ENCODE measurements at places on chromosomes 7 and 10. TPM values are rescaled to one million over a fixed set of nuclear protein-coding genes. Genes with fewer than 3 reads are reported as not detected.

DNA sequence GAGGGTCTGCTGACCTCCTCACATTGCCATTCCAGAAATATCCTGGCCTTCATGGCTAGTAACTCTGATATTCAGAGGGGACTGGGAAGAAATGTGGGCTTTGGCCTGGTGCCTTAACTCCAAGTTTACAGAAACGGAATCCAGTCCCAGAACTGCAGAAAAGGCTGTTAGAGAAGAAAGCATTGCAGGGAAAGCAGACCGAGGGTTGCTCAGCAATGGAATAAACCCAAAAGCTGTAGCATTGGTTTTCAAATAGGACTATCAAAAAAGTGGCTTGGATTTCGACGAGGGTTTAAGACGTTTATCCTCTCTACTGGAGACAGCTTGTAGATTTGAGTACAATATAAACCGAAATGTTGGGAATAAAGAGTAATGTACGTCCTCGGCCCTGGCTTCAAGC is 425.8 kb upstream of the FOXK1 start:
- DNase-seq: peak; percentile 80

The EPDR1 gene
- 65.2 TPM for total RNA-seq

- no peak for DNase-seq
These were observed 52.6 kb downstream of the CHST3 start for GRCh38 chr10:72016608-72017300.

The ASIC3 gene
- total RNA-seq: 3.9 TPM

The ADAM12 gene
- total RNA-seq: 5.8 TPM

The FAM221A gene
- 18.3 TPM for total RNA-seq

The SUN3 gene
- not detected for total RNA-seq

The GDF2 gene
- not detected for total RNA-seq

The KCNH2 gene
- 1.7 TPM for total RNA-seq

The SH2D4B gene
- total RNA-seq: 0.28 TPM

DNA sequence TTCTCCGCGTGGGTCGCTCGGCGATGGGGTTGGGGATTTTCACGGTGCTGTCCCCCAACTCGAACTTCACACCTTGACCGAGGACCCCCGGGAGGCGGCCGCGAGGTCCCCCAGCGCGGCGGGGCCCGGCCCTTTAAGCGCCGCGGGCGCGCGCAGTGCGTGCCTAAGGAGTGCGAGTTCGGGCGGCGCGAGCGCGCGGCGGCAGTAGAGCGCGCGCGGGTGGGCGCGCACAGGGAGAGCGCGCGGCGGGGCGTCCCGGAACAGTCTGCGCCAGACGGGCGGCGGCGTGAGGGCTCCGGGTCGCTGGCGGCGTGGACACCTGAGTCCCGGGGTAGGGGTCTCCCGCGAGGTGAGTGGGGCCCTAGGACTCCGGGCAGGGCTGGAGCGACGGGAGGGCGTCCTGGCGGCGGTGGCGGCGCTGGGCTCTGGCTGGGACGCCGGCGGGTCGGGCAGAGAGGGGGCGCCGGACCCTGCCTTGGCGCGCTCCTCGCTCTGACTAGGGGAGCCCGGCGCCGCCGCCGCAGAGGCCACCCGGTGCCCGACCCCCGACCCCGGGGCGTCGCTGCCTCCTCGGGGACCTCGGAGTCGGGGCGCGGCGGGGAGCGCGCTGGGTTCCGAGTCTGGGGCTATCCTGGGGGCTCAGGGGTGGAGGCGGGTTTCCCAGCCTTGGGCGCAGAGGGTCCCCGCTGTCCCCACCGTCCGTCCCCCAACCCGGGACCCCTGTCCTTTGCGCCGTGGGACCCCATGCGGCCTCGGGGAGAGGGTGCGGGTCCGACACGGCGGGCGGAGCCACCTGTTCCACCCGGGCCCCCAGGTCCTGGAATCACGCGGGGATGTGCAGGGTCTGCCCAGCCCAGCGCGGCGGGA is at the start of gene PROSER2:
TSS of gene PROSER2 (plus strand) at position 235 of the 867 bp plus-strand sequence. CDS start 28,722 bp downstream, outside the sequence.
- peak; percentile 81 for DNase-seq

- no peak for DNase-seq
These were observed 104.0 kb downstream of the JCAD start for GRCh38 chr10:29955329-29955935.

The C1QL3 gene
- total RNA-seq: not detected

DNA sequence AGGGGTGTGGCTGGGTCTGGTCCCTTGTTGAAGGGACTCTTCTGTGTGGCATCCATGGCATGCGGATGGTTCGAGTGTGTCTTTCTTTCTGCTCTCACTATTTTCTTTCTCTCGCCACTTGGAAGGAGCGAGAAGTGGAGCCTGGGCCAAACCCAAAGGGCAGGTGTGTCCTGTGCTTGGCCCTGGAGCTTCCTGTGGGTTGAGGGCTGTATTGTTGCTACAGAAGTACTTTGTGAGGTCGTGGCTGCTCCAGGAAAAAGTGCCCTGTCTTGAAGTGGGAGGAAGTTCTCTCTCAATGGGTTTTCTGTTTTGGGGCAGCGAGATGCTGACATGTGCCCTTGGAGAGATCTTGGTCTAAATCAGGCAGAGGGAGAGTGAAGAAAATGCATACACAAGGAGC is 72.0 kb downstream of the DOCK1 start:
- no peak for DNase-seq

The NPY gene
- total RNA-seq: not detected

DNA sequence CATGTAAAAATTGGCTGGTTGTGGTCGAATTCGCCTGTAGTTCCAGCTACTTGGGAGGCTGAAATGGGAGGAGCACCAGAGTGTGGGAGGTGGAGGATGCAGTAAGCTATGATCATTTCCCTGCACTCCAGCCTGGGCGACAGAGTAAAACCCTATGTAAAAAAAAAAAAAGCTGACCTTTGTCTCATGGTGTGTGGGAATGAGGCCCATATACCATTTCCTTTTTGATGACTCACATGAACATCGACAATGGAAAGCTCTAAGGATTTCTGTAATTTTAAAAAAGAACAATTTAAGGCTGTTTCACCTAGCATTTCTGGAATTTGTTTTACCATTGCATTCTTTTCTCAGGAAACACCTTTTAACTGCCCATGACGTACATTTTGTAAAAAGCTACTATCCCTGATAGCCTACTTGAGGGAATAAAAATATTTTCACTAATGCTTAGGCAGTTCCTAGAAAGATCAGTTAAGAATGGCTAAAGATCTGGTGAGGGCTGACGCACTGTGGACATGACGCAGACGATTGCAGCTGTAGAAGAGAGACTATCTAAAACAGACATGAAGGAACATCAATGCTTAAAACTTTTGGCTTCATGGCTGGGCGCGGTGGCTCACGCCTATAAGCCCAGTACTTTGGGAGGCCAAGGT is 400.6 kb upstream of the IGFBP3 start:
- DNase-seq: peak; percentile 13

GRCh38 chr7:23022258-23022769 is 8.4 kb upstream of the HYCC1 start:
- DNase-seq: peak; percentile 97

GRCh38 chr10:117472872-117473271 is 69.7 kb upstream of the EMX2 start:
- no peak for DNase-seq

The TMEM229A gene
- total RNA-seq: 0.34 TPM

DNA sequence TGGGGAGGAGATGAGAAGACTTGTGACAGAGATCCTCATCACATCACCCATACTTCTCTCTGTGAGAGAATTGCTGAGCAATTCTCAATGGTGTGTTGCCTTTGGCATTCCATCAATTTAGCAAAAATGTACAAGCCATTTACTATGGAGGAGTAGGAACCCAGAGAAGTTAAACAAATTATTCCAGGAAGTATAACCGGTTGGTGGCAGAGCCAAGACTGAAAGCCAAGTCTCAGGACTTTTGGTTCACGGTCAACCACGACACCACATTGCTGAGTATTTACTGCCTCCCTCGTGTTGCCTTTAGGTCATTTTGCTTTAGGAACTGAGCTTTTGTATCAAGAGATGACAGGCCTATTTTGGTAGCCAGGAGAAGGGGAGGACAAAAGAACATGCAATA is 88.0 kb upstream of the ELMO1 start:
- DNase-seq: no peak

The KIAA1217 gene
- total RNA-seq: 58.6 TPM

DNA sequence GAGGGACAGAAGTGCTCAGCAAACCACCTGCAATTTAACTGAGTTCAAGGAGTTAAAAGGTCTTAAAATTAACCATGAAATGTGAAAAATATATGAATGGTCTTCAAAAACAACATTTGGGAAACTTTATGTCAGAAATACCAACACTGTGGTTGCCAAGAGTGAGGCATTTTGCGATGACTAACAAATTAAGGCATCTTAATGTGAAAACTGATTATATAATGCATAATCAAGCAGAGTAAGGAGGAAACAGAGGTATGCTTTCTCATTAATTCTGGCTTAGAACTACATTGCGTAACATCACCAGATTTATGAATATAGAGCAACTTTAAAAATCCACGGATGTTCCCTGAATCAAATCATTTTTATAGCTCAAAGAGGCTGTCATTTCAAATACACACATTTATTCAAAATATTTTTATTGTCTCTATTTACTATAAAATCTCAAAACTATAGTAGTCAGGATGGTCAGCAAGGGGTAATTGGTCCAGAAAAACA is 335.5 kb downstream of the LRRTM3 start:
- DNase-seq: no peak

The AASS gene
- total RNA-seq: 36.9 TPM

The ANXA8L1 gene
- 12.0 TPM for total RNA-seq

All from lung (tissue), 17 donors.